ENCODE measurements at places on chromosomes 2 and 18.

- no peak for DNase-seq
These were observed 127.1 kb downstream of the AGPS start for GRCh38 chr2:177519534-177520115.

- DNase-seq = no peak
These were observed 344.3 kb upstream of the KCNH7 start for GRCh38 chr2:163182764-163183354.

- no peak for DNase-seq
These were observed 90.1 kb downstream of the MALT1 start for GRCh38 chr18:58761241-58761969.

DNA sequence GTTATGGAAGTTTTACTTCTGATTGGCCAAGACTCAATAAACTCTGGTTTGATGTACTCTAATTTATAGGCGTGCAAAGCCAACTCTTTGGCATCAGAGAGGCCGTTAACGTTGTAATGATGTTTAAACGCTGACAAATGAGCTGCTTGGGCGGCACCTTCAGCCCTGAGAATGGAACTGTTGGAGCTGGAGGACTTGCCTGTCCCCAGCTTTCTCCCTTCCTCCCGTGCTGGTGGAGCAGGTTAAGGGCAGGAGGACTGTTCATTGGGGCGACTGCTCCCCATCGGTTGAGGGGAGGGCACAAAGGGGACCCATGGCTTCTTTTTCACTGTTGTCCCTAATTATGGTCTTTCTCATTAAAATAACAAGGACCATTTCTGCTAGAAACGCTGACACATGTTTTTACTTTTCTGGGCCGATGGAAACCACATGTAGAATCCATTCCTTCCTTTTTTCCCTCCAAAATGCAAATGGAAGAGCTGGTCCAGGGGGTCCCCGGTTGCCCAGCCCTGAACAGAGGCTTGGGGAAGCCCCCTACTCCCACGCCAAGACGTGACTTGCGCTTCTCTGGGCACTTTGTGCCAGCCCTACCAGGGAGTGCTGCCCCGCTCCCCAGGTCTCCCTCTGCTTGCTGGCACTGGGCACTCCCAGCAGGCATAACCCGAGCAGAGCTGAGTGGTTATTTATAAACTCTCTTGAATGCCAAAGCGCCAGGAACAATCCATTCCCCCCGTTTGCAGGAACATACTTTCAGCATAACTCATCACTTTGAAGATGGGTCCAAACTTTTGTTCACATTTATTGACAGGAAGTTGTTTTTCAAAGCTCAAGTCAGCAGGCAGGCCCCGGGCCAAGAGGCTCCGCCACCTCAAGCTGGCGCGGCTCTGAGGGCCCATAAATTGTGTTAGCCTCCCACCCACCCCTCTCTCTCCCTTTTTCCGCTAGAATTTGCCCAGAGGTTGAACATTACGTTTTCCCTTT lies 170.1 kb downstream of the ASB1 start:
- DNase-seq = no peak

DNA sequence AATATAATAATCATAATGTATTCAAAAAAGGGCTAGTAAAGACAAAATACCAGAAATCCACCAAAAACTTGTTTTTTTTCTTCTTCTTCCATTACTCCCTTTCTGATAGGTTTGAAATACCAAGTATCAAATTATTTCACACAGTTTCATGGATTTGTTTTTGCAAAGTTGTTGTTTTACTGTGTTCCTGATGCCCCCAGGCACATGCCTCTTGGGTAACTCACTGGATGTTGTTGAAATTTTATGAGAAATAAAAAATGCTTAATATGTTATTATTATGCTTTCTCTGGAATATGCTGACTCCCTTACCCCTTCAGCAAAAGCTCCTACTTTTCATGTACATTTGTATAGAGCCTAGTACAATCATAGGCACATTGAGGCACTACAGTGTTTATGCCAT lies 419.6 kb downstream of the NRXN1 start:
- DNase-seq = no peak

GRCh38 chr18:77039196-77040130 lies 93.1 kb downstream of the MBP start:
- no peak for DNase-seq

DNA sequence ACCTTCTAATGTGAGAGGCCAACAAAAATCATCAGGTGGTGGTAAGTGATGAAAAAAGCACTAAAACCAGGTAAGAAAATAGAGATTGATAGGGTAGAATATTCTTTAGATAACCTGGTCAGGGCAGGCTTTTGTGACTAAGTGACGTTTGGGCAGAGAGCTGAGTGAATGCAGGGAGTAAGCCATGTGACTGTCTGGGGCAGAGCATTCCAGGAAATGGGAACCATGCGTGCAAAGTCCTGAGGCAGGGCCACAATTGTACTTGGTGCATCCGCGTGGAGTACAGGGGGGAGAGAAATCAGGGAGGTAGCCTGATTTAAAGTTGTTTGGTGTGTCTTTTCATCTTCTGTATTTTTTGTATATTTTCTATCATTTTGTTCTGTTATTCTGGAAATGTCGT lies 102.5 kb downstream of the LYPD6B start:
- no peak for DNase-seq

DNA sequence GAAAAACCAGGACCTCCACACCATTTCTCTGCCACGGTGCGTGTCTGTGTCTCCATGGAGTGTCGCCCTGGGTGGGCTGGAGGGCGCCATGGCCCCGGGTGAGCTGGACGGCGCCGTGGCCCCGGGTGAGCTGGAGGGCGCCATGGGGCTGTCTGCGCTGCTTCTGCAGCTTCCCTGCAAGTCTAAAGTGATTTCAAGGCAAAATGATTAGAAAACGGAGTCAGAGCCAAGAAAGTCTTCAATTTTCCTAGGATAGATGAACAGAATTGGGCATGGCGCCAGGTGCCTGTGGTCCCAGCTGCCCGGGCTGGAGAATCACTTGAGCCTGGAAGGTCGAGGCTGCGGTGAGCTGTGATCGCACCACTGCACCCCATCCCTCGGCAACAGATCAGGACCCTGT lies 27.7 kb upstream of the NFATC1 start:
- no peak for DNase-seq

DNA sequence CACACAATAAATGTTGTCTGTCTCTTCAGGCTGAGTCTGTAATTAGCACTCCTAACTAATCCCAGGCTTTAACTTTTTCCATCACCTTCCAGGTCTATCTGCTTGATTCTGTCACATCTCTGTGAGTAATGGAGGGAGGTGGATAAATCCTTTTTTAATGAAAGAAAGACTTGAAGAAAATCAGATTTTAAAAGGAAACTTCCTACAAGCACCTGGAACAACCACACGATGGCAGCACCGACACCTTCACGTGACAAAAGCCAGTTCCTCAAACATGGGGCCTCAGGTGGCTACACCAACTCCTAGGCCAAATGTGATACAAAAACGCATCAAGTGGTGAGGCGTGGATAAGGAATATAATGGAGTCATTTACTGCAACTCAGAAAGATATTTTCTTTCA lies 41.8 kb downstream of the TGFBRAP1 start:
- no peak for DNase-seq

DNA sequence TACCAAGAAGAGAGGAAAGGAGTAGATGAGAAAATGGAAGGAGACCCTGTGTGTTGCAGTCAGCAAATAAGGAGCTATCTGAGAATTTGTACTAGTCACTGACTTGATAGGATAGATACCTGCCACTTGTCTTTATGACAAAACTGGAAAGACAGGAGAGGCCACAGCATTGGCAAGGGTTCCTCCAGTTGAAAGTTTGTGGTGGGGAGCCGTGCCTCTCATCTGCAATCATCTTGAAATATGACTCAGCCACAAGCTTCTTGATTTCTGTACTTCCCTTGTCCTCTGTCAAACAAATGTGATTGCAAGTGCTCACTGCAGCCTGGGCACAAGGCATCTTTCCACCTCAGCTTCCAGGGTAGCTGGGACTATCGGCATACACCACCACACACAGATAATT lies 99.1 kb downstream of the GREB1L start:
- DNase-seq = no peak

GRCh38 chr18:46563317-46563716 lies 93.7 kb downstream of the LOXHD1 start:
- no peak for DNase-seq

DNA sequence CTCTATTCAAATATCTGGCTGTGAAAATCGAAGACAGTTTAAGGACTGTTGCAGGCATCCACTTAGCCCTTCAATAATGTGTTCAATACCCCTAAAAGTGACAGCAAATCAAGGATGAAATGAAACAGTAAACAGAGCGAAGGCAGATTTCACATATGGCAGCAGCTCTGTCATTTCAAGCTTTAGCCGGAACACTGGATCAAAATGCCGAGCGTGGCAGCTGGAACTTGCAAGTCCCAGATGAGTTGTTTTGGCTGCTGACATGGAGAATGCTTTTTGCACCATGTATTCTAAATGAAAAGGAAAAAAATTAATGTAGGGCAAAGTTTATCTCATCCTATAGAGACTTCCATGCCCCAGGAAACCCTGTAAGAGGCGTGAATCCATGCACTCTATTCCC lies 18.0 kb downstream of the LRRC30 start:
- DNase-seq = no peak

- no peak for DNase-seq
These were observed 41.1 kb downstream of the LDLRAD4 start for GRCh38 chr18:13259701-13260100.

GRCh38 chr18:35949090-35949489 lies 23.4 kb upstream of the RMP24 start:
- no peak for DNase-seq

DNA sequence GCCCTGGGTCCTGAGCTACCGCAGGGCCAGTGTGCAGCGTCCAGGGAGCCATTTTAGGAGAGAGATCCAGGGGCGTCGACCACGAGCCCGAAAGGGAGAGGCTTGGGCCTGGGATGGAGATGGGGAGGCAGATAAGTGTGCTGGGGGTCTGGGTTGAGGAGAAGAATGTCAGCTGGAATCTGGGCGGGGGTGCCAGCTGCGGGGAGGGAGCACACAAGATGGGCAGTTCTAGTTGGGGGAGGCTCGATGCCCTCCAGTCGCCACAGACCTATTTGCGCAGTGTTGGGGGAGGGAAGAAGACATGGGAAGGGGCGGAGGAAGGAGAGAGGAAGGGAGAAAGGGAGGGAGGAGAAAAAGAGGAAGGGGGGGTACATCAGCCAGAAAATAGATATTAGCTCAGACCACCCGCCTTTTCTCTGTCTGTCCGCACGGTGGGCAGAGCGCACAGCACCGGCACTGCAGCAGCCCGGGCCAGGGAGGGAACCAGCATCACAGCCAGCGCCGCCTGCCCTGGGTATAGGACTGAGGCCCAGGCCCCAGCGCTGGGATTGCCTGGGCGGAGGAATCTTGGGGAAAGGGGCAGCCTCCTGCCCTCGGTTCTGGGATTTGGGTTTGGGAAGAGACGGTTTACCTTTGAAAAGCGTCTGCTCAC lies 1.9 kb upstream of the HOXD11 start:
- DNase-seq = no peak

GRCh38 chr2:72136933-72137497 lies 10.6 kb downstream of the CYP26B1 start:
- DNase-seq = no peak

GRCh38 chr2:79832511-79833234 lies 319.8 kb downstream of the CTNNA2 start:
- no peak for DNase-seq

DNA sequence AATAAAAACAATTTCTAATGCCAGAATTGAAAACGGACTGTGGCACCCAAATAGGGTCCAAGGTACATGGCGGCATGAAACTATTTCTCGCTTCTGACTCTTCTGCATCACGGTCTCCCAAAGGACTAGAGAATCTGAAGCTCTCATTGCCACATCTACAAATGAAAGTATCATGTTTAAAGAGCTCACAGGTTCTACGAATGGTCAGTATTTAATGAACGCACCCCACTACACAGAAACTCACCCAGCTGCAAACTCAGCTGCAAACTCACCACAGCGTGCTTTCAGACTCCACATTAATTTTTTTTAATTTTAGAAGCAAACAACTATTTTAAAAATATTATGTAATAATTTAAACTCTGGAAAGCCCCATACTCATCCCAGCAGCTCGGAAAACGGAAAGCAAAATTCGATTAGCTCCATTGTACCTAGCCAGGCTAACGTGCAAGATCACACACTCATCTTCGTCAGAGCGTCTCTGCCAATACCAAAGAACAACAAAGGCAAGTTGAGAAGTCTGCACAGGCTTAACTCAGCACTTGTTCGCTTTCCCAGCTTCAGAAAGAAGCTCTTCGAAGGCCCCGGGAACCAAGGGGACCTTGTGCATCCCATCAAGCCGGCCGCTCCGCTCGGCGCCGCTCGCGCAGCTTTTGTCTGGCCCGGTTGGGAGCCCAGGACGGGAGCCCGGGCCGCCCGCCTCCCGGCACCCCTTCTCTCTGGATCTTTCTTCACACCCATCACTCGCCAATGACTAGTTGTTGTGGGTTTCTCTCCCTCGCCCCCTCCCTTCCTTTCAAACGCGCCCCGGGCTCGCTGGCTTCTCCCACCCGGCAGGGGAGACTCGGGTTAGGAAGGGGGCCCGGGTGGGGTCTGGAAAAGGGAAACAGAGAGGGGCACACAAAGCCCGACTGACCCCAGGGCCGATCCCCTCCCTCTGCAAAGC lies 785 bp downstream of the CLASP1 start:
- DNase-seq = peak; percentile 16

- DNase-seq = no peak
These were observed 250.5 kb downstream of the TWIST2 start for GRCh38 chr2:239098288-239098970.

GRCh38 chr2:69083235-69083748 lies 70.3 kb downstream of the ANTXR1 start:
- no peak for DNase-seq
